ENCODE measurements at places on chromosomes 11 and 22. TPM values are rescaled to one million over a fixed set of nuclear protein-coding genes. Genes with fewer than 3 reads are reported as not detected.

GRCh38 chr11:200224-201003 lies 6.8 kb downstream of the BET1L start:
- DNase-seq = no peak

The PNPLA5 gene
- not detected for polyA plus RNA-seq

The FAM111B gene
- 0.08 TPM for polyA plus RNA-seq

The TMEM121B gene
- polyA plus RNA-seq = 0.79 TPM

- no peak for DNase-seq
These were observed 12.0 kb downstream of the ST14 start for GRCh38 chr11:130171534-130171933.

GRCh38 chr22:46823248-46823647 lies 60.8 kb downstream of the TBC1D22A start:
- no peak for DNase-seq

The MOGAT2 gene
- not detected for polyA plus RNA-seq

- no peak for DNase-seq
These were observed 6.0 kb downstream of the PARVG start for GRCh38 chr22:44186737-44187136.
